ENCODE measurements at places on chromosomes 5 and 9.

DNA sequence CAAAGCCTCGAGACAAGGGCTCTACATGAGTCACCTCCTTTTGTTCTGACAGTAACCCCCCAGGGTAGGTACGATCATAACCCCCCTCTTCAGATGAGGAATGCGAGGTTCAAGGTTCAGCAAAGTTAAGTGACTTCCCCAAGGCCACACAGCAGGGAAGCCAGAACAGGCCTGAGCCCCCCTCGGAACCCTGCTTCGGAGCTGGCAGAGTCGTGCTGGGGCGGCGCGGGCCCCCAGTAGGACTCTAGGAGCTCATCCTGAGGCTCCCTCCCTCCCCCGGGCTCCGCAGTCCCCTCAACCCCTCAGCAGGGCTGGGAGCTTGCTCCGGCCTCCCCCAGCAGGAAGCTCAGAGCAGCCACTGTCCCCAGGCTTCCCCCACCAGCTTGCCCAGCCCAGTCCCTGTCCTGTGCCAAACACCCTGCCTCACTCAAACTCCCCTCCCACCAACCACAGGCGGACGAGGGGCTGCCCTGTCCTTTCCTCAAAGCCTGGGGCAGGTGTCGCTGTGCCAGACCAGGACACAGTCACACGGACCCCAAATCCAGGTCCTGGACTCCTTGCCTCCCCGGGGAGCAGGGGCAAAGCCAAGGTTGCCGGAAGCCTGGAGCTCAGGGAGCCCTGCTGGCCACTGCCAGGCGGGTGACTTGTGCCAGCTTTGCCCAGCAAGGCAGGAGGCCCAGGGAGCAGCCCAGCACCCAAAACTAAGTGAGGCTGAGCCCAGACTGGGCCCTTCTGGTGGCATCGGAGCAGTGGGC, 5.1 kb downstream of the AGPAT2 start:
- no peak for DNase-seq

DNA sequence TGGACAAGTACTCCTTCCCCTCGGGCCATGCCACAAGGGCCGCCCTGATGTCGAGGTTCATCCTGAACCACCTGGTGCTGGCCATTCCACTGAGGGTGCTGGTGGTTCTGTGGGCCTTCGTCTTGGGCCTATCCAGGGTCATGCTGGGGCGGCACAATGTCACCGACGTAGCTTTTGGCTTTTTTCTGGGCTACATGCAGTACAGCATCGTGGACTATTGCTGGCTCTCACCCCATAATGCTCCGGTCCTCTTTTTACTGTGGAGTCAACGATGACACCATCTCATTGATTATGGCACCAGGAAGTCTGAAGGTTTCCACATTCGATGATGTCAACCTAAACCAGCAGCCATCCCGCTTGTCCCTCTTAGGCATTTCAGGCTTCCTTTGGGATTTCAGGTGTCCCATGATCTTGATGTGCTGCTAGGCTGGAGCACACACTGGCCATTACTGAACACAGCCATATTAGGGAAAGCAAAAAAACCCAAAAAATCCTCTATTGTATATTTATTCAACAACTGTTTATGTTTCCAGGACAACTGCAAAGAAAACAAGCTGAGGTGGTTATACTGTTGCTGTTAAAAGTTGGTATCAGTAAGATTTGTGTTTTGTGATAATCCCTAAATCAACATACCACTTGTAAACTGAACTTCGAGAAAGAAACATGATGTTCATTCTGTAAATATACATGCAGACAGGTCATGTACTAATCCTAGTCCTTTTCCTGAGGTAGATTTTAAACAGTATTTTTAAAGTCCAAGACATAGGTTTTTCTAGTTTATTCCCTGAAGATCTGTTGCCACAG, 1.1 kb downstream of the PLPP6 start:
- no peak for DNase-seq

DNA sequence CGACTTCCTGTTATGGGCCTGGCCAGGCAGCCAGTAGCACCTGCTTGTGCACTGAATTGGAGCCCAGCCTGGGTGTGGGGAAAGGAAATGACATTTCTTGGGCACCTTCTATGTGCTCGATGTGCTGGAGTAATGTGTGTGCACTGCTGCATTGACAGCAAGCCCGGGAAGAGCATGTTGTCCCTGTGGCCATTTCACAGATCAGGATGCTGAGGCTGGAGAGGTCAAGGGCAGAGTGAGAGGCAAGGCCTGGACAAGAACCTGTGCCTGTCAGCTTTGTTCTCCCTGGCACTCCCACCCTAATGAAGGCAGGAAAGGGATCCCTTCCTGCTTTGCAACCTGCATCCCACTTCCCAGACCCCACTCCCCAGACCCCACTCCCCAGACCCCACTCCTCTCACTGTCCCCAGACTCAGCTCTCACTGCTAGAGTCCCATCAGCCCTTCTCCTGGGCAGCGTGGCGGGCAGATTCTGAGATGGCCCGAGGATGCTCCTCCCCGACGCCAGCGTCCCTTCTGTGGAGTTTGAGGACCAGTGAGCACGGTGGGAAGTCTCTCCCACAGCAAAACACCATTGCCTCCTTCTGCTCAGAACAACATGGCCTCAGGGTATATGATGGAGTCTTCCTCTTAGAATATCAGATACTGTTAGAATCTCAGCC, 49.6 kb downstream of the BARX1 start:
- DNase-seq: no peak

DNA sequence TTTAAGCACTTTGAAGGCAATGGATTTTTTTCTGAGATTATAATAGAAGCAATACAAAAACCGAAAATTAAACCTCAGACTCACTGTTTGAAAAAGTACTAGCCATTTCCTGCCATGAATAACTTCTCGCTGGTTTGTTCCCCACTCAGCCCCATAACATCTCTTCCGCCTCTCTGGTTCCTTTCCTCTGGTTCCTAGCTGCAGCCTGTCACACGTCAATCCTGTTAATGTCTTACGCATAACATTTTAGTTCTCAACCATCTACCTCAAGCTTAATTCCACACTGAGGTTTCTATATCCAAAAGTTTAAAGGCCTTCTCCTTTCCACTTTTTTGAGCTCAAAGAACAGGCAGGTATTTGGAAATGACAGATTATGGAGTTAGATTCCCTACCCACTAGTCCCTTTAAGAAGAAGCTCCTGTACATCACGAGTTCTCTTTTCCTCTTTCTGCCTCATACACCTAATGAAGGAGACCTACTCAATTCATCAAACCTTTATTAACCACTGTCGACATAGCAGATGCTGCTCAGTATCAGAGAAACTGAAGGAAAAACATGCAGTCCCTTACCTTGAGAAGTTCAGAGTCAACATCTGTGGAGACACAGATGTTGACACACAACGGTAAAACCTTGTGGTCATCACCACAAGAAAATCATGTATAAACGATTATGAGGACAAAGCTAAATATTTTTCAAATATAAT, 243.0 kb upstream of the PTGER4 start:
- DNase-seq: no peak

DNA sequence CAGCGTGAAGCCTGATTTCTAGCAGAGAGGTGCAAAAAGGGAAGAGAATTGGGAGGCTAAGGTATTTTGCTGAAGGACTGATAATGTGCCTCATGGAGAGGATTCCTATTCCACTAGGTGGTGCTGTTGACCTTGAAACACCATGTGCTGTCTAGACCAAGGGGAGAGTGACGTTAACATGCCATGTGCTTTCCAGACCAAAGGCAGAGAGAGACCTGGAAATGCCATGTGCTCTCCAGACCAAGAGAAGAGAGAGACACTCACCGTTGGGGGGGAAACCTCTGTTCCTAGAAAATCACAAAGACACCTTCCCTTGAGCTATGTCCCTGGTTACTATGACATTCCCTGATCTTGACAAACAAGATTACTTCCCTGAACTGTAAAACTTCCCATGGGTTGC, 286.0 kb upstream of the TUSC1 start:
- peak; percentile 11 for DNase-seq

DNA sequence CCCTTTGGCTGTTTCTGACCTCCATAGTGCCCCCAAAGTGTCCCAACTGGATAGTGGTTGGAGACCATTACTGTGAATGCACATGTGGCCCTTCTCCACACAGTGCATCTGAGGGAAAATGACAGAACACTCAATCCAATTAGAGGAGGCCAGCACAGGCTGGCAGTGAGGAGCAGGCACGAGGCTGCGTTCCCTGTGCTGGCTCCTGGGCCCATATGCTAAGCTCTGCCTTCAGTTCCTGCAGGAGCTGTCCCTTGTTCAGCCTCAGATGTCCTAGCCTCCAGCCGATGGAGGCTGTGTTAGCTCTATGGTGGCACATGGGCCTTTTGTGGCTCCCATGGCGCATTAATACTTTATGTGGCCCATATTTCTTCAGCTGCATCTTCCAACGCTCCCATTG, 35.8 kb downstream of the ALG2 start:
- DNase-seq: no peak

GRCh38 chr9:125146247-125146646, 2.9 kb upstream of the SCAI start:
- no peak for DNase-seq

- DNase-seq: no peak
Measured at GRCh38 chr5:119458911-119459632, 6.8 kb downstream of the HSD17B4 start.

- no peak for DNase-seq
Measured at GRCh38 chr9:135360617-135361016, 119.0 kb upstream of the PPP1R26 start.

GRCh38 chr5:42074353-42074752, 149.3 kb downstream of the FBXO4 start:
- DNase-seq: no peak

DNA sequence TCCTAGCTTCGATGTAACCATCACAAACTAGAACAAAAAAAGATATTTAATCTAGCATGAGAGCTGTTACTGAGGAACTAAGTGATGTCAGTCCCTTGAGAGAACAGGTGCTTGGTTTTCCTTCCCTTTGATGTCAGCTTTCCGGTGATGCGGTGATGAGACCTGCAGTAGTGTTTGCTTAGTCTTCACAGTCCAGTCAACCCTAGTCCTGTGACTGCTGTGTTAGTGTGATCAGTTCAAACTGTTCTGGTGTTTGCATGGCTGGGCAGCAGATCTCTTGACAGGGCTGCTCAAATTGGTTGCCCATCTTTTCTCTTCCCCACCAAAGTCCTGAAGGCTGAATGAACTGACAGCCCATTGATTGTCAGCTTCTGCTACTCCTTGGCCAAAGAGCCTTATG, 608.6 kb upstream of the DAB2 start:
- no peak for DNase-seq

DNA sequence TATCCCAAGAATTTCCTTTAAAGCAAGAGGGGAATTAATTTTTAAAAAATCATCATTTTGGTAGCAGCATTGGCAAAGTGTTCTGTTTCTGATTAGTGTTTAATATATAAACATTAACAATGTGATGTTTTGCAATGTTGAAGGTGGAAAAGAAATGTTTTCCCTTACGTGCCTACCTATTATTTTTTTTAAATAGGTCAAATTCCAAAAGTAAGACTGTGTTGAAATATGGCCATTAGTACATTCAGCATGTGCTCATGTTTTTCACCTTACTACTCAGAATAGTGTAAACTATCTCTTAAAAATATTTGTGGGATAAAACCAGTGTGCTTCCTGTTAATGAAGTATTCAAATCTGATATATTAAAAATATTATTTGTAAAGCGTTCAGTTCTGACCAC, 3.3 kb downstream of the DOCK8 start:
- no peak for DNase-seq

DNA sequence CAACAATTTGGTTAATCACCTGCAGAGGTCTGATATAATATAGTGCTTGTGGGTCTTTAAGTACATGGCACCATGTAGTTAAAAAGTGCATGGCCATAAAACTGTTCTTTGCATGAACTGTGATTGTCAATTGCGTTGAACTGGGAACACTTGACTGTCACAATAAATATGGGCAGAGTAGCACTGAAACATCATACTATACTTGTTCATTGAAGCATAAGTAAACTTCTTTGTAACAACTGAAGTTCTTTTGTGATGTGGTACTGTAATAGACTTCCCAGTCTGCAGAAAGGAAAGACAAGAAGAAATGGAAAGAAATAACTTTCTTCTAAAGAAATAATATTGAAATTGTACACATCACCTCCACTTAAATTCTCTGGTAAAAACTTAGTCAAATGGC, 9.8 kb upstream of the NTRK2 start:
- no peak for DNase-seq

DNA sequence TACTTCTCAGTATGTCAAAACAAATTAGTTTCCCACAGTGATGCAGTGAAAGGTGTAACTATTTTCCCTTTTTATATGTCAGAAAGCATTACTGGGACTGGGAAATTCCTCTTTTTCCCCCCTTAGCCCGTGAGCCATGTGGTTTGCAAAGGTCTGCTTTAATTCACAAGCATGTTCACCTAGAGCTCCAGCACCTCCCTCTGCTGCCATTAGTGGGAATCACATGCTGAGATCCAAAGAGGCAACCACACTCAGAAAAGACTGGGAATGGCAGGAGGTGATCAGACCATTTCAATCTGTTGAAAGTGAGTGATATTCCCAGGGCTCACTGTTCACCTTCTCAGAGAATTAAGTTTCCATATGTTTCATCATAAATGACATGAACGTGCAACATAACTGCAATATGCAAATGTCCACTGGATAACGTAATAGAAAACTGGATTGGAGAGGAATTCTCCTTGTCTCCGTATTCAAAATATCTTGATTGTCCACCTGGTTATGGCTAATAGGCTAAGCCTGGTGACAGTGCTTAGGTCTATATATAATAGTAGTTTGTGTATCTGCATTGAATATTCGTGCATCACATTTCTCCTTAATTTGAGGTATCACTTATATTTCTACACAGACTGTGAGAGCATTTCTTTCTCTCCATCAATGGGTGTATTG, 703.5 kb upstream of the WWC1 start:
- DNase-seq: no peak

GRCh38 chr9:92961627-92962302, 14.4 kb downstream of the FGD3 start:
- no peak for DNase-seq

DNA sequence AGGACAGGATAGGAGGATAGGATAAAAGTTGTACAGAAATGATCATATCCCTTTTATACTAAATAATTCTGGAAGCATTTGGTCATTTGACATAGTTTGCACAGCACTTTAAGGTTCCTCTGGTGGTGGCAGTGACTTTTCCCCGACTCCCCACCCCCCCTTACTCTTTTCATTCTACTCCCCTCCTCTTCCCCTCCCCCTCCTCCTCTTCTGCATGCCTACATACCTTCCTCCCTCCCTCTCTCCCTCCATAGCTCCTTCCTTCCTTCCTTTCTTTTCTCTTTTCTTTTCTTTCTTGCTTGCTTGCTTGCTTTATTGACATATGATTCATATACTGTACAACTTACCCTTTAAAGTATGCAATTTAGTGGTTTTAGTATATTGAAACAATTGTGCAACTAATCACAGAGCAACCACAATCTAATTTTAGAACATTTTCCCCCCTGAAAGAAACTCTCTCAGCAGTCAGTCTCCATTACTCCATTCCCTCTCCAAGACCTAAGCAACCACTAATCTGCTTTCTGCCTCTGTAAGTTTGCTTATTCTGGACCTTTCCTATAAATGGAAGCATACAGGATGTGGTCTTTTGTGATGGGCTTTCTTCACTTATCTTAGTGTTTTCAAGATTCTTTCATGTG, 159.0 kb downstream of the HACD4 start:
- no peak for DNase-seq
